NCI-H2171 treated with DMSO at 0.1 percent for 48 hours (cell line): ENCODE measurements at places on chromosomes 1 and 21.

- no peak for DNase-seq
Measured at GRCh38 chr1:2559509-2560298, 3.5 kb downstream of the TNFRSF14 start.

DNA sequence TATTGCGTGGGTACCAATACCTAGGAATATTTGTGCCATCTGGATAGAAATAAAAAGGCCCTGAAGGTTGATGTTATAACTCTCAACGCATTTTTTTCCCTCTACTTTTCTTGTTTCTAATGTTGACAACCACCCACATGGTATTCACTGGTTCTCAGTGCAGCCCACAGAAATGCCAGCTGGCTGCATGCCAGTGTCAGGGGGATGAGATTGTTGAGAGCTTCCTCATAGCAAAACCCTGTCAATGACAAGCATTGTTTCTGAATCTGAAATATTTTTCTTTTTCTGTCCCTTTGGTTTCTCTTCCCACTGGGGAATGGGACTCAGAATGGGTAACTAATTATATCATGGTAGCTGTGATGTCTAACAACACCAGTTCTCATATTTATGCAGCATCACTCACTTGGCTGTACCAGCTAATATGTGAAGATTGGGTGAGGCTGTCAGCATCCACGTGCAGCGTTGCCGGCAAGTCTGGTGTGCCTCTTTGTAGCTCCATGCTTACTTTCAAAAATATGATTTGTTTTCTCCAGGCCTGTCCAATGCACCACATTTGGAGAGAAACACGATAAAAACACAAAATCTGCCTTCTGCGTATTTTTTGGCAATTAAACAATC is 284.6 kb downstream of the PTBP2 start:
- no peak for DNase-seq

- DNase-seq, result no peak
Measured at GRCh38 chr1:81650776-81651175, 150.0 kb upstream of the ADGRL2 start.

GRCh38 chr1:40341491-40342380 is 24.6 kb upstream of the COL9A2 start:
- DNase-seq, result no peak

DNA sequence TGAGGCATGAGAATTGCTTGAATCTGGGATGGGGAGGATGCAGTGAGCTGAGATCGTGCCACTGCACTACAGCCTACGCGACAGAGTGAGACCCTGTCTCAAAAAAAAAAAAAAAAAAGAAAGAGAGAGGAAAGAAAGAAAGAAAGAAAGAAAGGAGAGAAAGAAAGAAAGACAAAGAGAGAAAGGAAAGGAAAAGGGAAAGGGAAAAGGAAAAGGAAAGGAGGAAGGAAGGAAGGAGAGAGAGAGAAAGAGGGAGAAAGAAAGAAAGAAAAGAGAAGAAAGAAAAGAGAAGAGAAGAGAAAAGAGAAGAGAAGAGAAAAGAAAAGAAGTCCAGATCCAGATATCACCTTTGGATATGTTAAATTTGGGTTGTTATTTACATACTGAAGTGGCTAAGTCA is 106.0 kb downstream of the DPYD start:
- no peak for DNase-seq
